NCI-H446 (cell line): ENCODE measurements at places on chromosomes 12 and 14.
A peak's percentile ranks its signal among the peaks of the same experiment; 100 is the strongest.

- no peak for DNase-seq
These were observed 94.9 kb upstream of the SLC16A7 start for GRCh38 chr12:59500915-59501314.

GRCh38 chr12:13843841-13844240 lies 137.6 kb downstream of the GRIN2B start:
- DNase-seq, result no peak

DNA sequence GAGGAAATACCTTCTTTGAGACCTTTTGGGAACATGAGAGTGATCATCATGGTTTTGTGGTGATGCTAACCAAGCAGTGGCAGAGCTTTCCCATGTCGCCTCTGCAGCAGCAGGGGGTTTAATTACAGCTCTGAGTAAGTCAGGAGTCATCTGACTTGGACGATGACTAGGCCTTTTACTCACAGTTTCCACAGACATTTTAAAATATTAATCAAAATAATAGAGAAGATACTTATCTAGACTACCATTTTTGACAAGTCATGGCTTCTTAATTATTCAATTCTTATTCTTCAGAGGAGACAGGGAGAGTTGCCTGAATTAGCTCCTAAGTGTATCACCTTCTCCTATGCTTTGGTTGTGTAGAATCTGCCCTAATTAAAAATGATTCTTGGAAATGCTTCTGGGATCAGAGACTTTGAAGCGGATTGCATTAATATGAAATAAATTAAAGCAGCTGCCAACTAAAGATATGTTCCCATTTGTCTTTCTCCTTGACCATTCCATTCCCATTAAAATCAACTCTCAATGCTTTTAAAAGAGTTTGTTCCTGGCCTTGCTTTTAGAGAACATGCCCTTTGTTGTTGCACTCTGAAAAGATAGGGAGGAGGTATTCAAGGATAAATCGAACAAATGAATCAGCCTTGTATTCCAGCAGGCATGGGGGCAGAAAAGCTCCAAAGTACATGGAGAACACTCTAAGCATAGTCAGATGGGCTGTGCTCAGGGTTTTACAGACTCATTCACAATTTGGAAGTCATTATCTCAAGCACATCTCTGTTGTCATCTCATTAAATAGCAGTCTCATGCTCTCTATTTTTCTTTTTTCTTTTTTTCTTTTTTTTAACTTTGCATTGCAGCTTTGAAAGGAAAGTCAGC lies 7.7 kb upstream of the IFNG-AS1 start:
- no peak for DNase-seq

GRCh38 chr12:104952816-104953215 lies 5.3 kb downstream of the SLC41A2 start:
- DNase-seq, result no peak

GRCh38 chr12:76037130-76038103 lies 5.8 kb upstream of the PHLDA1 start:
- peak; percentile 69 for DNase-seq

- DNase-seq, result no peak
These were observed 349.7 kb downstream of the NRXN3 start for GRCh38 chr14:78519863-78520262.
